ENCODE measurements at places on chromosomes 3 and 15. TPM values are rescaled to one million over a fixed set of nuclear protein-coding genes. Genes with fewer than 3 reads are reported as not detected.

The OR5H14 gene
- total RNA-seq = not detected

The NSUN3 gene
- 5.1 TPM for total RNA-seq

- no peak for DNase-seq
Observed at GRCh38 chr3:187973977-187974870, 179.7 kb upstream of the LPP start.

DNA sequence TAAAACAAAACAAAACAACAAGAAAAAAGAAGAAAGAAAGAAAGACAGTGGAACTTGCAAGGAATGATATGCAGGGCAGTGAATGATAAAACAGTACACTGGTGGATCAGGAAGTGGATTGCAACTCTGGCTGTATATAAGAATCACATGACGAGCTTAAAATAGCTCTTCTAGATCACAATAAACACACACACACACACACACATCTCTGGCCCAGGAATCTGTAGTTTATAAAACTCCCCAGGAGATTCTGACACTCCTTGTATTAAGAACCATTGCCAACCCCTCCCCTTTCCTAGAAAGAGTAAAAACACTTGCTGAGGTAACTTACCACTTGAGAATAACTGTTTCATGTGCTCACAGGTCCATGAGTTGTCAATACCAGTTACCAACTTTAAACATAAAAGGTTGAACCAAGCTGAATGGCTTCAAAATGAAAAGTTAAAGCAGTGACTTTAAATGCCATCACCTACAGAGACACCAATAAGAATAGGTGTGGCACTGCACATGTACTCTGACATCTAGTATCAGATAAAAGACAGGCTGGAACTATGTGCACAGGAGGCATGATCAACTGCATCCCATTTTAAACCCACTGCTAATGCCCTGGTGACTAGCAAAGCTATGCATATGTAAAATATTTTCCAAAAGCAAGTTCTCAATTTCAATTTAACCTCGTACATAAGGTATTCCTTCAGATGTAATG is 3.9 kb downstream of the CPOX start:
- DNase-seq = no peak

DNA sequence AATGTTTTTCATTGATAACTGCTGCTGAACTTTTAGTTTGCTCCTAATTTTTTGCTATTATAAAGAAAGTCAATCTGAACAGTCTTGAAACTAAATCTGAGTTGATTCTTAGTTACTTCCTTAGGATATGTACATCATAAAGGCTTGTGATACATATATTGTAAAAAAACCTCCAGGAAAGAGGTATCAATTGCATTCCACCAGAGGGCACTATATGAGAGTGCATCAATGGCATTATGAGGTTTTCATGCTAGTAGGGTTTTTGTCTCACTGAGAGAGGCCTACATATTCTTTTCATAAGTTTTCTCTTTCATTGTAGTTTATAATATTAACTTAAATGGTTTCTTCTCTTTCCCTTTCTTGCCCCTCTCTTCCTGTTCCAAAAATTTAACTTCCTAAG is 46.9 kb downstream of the PIK3R4 start:
- no peak for DNase-seq

DNA sequence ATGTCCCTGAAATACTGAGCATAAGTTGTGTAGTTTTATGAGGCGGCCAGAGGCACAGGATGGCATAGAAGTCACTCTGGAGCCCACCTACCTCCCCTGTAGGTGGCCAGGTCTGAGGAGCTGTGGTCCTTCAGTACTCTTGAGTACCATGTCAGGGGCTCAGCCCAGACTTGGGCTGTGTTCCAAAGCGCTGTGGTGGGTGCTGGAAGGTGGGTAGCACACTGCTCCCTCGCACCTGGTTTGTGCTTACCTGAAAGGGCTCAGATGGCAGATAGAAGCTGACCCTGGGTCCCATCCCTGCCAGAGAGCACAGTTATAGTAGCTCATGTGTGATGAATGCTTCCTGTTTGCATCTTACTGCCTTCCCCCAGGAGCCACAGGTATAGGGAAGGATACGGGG is 15.5 kb downstream of the NISCH start:
- DNase-seq = no peak

Data from adrenal gland (tissue), 19 donors.